Activated CD4-positive, CD25-positive, alpha-beta regulatory T cell treated with anti-CD3 and anti-CD28 coated beads, Interleukin-2, amount 50 U/mL, for 24 hours (primary cell): ENCODE measurements at places on chromosomes 11 and 22.
A peak's percentile ranks its signal among the peaks of the same experiment; 100 is the strongest.

- ATAC-seq, result no peak
Measured at GRCh38 chr22:41550952-41551491, 6.8 kb upstream of the POLR3H start.

DNA sequence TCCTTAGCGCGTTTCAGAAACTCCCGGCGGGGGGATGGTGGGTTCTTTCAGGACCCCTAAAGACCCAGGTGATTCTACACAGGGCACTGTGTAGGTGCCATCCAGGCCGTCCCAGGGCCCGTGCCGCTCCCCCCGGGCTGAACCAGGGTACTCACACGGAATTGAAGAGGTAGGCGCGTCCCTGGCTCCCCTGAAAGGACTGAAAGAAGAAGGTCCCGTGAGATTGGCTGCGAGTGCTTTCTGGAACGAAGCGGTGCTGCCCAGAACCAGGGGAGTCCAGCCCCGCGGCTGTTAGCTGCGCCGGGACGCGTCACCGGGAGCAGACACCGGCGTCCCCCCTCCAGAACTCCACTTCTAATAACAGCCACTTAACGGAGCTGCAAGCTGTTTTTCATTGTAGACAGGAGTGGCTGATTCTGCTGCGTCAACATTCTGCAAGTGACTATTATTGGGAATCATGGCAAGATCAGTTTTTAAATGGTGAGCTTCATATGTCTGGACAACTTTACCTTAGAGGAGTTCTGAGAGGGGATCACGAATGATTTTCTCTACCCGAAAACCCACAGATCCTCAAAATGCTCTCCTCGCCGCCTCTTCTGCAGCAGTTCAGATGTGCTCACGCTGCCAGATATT lies 31.8 kb downstream of the YPEL1 start:
- ATAC-seq, result no peak

DNA sequence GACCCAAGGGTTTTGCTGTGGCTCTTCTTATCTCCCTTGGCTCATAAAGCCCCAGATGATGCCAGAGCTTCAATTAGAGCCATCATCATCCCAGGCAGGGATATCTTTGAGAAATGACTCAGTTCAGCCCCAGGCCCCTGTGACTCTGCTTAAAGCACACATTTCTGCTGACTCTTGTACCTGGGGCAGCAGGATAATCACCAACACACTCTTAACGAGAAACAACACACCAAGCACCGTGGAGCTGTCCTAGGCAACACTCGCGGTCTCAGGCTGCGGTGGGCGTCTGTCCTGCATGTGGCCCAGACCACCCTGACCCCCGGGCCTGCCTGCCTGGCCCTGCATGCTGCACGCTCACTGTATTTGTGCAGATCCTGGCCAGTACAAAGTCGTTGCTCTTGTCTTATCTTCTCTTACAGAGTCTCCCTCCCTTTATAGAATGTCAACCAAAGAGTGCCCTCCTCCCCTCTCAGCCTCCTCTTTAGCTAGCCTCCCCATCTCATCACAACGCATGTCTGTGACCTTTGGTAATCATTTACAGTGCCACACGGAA lies 114.2 kb upstream of the PARVA start:
- ATAC-seq, result no peak

DNA sequence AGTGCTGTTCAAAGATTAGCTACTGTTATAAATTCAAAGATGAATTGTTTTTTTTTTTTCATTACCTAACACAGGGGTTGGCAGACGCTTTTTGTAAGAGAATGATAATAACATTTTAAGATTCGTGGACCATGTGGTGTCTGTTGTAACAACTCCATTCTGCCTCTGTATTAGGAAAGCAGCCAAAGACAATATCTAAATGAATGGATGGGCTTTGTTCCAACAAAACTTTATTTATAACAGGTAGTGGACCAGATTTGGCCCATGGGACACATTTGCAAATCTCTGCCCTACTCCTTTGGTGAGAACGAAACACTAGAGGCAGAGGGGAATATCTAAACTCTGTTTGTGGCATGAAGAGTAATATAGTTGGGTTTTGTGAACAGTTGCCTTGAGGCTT lies 83.6 kb upstream of the BLID start:
- no peak for ATAC-seq

GRCh38 chr11:75450826-75451821 lies 18.1 kb upstream of the KLHL35 start:
- peak; percentile 27 for ATAC-seq

GRCh38 chr11:34250732-34251588 lies 106.8 kb downstream of the ABTB2 start:
- peak; percentile 100 for ATAC-seq

GRCh38 chr11:72208281-72208680 lies 8.3 kb upstream of the FOLR2 start:
- ATAC-seq, result no peak

DNA sequence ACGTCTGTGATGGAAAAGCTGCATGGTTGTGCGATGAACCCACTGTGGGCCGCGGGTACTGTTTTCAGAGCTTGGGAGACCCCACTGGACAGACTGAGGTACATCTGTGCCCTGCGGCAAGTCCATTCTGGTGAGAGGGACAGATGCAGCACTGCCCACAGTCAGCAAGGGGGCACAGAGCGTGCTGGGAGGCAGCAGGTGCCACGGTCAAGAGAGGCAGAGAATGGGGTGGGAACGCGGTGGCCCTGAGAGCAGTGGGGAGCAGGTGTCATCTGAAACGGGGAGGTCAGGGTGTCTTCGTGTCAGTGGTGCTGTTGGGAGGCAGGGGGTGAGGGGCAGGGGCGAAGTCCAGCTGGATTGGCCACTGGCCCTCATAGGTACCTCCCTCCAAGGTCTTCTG lies 32.0 kb downstream of the TBC1D22A start:
- no peak for ATAC-seq

DNA sequence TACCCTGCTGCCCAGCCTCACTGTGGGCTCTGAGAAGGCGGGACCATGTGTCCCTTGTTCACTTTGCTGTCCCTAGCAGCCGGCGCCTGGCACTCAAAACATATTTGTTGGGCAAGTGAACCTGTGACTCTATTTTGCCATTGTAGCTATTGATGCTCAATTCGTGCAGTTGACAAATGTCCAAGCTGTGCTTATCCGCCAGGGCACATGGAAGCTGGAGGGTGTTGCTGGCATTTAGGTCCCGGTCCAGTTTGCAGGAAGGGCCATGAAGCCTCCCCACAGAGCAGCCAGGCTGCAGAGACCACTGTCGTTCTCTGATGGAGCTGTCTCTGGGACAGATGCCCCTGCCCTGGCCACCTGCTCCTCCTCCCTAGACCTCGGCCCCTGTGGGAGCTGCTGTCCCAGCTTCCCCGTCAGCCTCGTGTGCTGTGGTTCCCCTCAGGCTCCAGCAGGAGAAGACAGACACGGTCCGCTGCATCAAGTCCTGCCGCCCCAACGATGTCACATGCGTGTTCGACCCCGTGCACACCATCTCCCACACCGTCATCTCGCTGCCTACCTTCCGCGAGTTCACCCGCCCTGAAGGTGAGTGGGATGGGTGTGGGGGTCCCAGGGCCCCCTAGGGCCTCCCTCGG lies 71.5 kb downstream of the FBLN1 start:
- ATAC-seq, result no peak

DNA sequence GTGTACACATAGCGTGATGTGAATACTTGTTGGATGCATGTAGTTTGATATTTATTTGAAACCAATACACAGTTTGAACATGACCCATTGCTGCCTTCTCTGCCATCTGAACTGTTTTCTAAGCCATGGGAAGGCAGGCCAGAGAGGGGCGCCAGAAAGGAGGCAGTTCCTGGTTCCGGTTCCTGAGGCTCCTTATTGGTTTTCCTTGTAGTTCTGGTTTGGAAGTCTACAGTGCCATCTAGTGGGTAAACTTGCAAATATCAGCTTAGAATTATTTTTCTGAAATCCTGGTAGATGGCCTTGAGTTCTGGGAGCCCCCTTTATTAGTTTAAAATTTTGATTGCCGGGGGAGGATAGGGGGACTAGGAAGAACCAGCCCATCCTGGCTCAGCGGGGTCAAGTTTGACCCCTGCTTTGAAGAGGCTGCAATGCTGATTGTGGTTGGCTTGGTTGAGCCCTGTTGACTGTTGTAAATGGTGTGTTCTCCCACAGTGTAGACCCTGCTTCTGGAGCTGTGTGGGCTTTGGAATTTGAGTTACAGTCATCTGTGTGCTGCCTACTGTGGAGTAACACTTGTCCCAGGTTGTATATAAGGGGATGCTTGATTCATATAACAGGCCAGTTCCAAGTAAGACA lies 48.4 kb downstream of the GRAMD1B start:
- peak; percentile 44 for ATAC-seq

GRCh38 chr22:37627121-37627520 lies 12.3 kb upstream of the SH3BP1 start:
- peak; percentile 6 for ATAC-seq

DNA sequence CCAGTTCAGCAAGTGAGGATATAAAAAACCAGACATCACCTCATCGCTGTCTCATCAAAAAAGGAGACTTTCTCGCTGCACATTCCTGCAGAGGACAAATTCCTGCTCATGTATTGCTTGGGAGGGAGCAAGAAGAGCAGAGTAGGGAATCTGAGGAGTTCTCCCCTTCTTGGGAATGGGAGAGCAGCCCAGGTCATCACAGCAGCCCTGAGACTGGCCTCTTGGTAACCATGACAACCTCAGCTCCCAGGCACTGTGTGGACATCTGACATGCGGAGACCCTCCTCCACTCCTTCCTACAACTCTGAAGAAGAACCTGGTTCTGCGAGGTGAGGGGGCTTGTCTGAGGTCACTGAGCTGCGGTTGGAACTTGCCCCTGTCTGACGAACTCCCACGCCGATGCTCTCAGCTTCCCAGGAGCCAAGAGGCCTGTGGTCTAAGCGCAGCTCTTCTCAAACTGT lies 17.9 kb downstream of the RFPL1 start:
- ATAC-seq, result no peak

DNA sequence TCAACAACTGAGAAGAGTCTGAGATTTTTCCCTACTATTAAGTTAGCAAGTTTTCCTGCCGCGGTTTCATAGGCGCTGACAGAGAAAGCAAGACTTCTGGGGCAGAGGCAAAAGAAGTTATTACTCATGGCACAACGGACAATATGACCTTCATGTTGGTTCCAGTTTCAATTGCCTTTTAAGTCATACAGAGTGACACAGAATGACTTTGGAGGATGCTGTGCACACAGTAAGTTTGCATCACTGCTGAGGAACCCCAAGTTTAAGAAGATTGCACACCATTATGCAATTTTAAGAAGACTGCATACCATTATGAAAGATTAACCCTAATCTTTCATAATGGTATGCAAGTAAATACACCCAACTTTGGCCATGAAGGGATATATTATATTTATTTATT lies 626.5 kb upstream of the CHORDC1 start:
- no peak for ATAC-seq

- no peak for ATAC-seq
Measured at GRCh38 chr11:122179961-122180834, 64.2 kb upstream of the BLID start.

- ATAC-seq, result no peak
Measured at GRCh38 chr11:67400251-67400941, 1.3 kb downstream of the PPP1CA start.

DNA sequence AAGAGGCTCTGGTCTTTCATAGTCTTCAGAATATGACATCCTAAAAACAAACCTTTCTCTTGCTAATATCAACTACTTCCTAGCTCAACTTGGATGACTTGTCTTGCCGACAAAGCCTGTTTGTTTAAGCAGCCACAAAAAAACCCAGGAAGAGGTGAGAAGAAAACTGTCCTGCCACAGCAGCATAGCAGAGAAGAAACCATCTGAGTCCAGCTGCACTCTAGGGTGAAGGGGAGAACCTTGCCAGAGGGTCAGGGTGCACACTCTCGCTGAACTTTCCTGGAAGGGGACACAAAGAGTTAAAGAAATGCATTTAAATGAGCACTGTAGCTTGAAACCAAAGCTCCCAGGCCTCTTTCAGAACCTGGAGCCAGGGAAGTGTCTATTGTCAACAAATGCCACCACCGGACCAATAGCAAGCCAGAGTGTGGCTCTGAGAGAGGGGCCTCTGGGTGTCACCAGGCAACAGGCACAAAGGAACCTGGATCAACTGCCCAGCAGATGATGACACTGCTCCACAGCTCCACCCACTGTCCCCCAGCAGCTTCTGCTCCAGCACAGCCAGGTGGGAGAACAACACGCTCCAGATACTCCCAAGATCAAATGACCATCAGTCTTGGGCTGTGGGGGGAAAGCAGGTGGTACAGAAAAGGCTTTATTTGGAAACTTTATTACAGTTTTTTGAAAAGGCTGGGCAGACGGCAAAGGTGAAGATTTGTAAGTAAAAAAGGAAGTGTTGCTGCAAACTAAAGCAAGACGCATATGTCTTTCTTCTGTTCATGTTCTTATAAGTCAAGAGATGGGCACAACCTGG lies 105.7 kb downstream of the RASSF10 start:
- no peak for ATAC-seq

GRCh38 chr11:102421261-102421660 lies 31.3 kb downstream of the TMEM123 start:
- peak; percentile 23 for ATAC-seq

GRCh38 chr11:12106501-12106900 lies 3.9 kb upstream of the MICAL2 start:
- no peak for ATAC-seq

- ATAC-seq, result no peak
Measured at GRCh38 chr11:78031629-78032028, 8.6 kb upstream of the KCTD14 start.

DNA sequence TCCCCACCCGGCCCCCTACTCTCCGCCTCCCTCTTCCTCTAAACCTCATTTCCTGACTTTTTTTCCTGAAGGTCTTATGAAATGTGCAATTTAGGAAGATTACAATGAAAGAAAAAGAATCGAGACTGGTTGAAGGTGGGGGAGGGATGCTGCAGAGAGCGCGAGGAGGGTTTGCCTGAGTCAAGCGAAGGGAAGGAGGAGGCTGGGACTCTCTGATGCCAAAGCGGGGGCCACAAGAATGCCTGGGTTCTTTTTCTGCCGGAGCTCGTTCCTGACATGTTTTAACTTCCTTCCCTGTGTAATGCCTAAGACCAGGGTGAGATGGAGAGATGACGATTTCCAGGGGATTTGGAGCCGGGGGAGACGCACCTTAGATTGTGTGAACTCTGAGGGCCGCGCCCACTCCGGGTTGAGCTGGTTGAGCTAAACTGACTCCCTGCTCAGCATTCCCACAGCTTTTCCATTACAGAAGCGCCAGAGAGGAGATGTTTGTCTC lies 270.5 kb upstream of the SORL1-AS1 start:
- no peak for ATAC-seq

- no peak for ATAC-seq
Measured at GRCh38 chr11:2693271-2694261, 6.2 kb downstream of the KCNQ1OT1 start.

GRCh38 chr11:69218271-69218682 lies 62.5 kb downstream of the SMIM38 start:
- ATAC-seq, result no peak
